ENCODE measurements at places on chromosomes 5 and 9. TPM values are rescaled to one million over a fixed set of nuclear protein-coding genes. Genes with fewer than 3 reads are reported as not detected.

DNA sequence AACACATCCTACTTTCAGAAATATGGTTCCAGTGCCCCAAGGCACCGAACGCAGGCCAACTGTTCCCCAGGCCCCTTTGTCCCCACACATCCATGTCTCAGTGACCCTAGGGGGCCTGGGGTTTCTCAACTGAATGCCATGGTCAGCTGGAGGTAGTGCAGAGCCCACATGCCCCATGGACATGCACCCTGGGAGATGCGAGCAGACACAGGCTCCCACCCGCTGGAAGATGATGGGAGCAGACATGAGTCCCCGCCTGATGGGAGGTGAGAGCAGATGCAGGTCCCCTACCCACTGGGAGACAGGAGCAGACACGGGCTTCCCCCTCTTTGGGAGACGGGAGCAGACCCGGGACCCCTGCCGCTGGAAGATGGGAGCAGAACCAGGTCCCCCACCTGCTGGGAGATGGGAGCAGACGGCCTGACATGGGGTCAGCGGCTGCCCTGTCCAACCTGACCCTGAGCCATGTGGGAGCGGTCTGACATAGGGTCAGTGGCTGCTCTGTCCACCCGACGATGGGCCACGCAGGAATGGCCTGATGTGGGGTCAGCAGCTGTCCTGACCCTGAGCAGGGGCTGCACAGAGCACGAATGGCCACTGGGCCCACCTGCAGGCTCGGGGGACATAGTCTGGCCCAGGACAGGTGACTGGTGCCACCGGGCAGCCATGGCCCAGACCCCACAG, 18.4 kb downstream of the ZDHHC11B start:
- DNase-seq = no peak

NCS1 gene
- total RNA-seq = 0.12 TPM

- DNase-seq = no peak
Measured at GRCh38 chr5:52743970-52744369, 43.7 kb upstream of the ITGA1 start.

GRCh38 chr9:95433096-95433819, 83.5 kb downstream of the PTCH1 start:
- DNase-seq = no peak

DNA sequence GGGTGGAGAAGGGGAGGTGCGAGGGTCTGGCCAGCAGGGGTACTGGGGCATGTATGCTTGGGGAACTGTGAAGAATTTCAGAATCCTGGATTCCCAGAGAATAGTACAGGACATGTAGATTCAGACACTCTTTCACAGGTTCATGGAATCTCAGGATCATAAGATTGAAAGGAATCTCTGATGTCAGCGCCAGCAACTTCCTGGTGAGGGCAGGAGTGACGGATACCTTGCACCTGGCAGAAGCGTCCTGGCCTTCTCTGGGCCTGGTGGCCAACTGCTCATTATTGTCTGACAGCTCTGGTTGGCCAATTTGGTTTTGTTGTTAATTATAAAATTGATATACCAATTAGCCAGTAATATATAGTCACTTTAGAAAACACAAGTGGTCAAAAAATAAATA, 6.9 kb downstream of the GM2A start:
- no peak for DNase-seq
